ENCODE measurements at places on chromosomes 2 and 18.

DNA sequence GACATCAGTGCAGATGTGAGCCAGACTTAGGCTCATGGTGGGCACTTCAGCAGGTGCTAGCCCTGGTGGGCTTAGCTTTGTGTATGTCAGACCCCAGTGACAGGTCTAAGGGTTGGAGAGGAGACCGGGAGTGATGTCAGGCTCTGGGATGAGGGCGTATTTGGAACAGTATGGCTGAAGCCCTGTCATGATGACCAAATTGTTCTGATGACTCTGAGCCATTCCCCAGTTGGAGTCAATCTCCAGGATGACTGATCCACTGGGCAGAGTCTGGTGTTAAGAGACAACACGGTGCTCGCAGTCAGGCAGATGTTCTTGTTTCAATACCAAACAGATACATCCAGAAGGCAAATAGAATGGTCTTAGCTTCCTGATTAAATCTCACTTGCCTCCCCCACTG, 241.5 kb downstream of the SOX11 start:
- DNase-seq = no peak

- no peak for DNase-seq
These were observed 311.6 kb downstream of the IRS1 start for GRCh38 chr2:226488034-226488433.

DNA sequence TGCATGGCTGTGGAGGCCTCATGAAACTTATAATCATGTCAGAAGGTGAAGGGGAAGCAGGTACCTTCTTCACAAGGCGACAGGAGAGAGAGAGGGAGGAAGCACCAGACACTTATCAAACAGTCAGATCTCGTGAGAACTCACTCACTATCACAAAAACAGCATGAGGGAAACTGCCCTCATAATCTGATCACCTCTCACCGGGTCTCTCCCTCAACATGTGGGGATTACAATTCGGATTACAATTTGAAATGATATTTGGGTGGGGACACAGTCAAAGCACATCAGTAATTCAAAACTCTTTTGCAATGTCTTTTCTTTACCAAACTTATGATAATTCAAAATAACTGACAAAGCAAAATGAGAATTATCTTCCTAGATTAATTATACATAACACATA, 8.5 kb upstream of the CCDC68 start:
- DNase-seq = no peak

DNA sequence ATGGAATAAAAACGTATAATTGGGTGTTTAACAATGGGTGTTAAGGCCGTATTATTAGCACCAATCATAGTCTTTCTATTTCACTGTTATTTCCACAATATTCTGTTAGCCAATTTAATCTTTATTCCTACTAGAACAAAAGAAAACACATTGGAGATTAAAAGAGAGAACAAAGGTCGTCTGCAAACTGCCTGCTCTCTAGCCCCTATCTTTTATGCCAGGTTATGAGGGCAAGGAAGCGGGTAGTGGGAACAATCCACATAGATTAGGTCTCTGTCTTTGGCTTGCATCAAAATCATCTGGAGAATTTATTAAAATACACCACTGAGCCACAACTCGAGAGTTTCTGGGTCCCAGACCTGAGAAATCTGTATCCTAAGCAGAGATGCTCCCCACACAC, 69.4 kb upstream of the DSC1 start:
- DNase-seq = no peak

GRCh38 chr18:40607542-40608148, 1347.4 kb upstream of the PIK3C3 start:
- DNase-seq = no peak

- DNase-seq = no peak
These were observed 51.4 kb upstream of the SPRED2 start for GRCh38 chr2:65483763-65484162.

DNA sequence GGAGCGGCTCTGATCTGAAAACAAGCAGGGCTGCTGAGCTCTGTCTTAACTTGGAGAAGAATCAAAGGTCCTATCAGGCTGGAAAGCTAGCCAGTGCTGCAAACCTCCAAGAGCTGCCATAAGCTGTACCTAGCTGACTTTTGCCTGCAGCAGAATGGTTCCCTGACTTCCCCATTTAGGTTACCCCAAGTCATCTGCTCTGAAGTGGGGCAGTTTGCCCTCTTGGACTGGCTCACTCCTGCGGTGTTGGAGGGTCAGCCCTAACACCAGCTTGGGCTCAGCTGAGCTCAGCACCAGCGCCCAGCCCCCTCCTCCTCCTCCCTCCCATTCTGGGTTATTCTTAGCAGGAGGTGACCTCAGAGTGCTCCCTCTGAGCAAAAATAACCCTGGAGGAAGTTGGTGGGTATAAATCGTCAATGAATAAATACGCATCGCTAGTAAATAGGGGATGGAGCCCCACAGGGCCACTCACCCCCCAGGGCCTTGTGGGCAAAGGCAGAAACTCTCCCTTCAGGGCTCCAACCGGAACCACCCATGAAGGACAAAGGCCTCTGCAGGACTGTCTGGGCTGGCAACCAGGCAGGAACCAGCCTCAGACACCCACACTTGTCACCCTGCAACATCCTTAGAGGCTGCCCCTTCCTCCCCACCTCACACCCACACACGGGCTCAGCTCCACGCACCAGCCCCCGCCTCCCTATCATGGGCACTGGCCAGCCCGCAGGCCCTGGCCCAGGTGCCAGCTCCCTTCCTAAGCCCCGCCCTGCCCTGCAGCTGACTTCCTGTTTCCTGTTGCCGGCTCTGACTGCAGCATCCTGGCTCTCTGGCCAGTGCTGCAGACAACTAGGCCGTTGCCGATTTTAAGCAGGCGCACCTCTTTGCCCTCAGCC, 46.9 kb downstream of the DNMT3A start:
- DNase-seq = peak; percentile 88

DNA sequence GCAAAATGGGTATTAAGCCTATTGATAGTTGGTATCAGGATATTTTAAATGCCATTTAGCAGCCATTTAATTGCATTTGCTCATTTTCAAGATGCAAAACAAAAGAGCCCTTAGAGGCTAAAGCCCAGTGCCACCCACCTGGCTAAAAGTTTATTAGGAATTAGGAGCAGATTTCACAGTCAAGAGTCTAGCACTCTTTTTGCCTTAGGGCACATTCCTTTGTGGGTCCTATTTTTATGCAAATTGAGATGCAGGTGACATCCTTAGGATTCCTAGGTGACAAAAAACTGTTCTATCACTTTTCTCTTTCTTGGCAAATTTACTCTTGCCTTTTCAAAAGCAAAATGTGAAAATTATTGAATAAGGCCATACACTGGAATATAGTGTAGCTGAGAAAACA, 42.0 kb downstream of the CTNNA2 start:
- DNase-seq = no peak

DNA sequence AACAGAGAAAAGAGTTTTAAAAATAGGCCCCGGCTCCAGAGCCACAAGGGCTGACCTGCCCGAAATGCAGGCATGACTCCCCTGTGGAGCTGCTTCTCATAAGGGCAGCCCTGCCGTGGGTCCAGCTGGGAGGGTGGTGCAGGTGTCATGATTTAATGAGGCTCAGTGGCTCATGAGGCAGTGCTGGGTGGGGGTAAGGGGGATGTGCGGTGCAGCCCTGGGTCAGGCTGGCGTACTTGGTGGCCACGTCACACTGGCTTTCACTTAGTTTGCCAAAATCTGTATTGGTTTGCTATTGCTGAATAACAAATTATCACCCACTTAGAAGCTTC, 33.6 kb downstream of the HJURP start:
- no peak for DNase-seq

DNA sequence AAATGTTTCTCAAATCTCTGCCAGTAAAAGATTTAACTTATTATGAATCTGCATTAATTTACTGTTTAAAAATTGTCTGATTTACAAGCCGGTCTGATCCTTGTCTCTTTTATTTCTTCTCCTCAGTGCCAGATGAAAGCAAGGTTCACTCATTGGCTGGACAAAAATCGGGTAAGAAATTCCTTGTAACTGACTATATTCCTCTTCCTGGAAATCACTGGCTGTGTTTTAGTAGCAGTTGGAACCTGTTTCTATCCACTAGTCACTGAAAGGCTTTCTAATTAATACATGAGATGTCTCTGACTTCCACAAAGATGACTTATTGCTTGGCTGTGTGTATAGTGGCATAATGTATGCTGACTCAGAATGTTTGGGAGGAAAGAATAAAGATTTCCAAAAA, 436.6 kb upstream of the NRP2 start:
- DNase-seq = no peak

DNA sequence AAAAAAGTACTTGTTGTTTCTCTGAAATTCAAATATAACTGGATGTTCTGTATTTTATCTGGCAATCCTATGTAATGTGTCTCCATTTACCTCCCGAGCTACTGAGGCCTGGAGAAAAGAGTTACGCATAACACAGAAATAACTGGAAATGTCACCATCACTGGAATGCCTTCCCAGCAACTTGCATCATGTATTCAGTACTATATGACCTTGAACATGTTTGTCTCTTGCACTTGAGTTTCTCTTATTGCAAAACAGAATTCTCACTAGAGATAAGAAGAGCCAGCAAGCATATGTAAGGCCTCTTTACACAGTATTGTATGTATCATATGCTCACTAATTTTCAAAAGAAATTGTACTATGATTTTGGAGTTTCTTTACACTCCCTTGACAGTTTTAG, 99.6 kb upstream of the CTAGE1 start:
- no peak for DNase-seq

DNA sequence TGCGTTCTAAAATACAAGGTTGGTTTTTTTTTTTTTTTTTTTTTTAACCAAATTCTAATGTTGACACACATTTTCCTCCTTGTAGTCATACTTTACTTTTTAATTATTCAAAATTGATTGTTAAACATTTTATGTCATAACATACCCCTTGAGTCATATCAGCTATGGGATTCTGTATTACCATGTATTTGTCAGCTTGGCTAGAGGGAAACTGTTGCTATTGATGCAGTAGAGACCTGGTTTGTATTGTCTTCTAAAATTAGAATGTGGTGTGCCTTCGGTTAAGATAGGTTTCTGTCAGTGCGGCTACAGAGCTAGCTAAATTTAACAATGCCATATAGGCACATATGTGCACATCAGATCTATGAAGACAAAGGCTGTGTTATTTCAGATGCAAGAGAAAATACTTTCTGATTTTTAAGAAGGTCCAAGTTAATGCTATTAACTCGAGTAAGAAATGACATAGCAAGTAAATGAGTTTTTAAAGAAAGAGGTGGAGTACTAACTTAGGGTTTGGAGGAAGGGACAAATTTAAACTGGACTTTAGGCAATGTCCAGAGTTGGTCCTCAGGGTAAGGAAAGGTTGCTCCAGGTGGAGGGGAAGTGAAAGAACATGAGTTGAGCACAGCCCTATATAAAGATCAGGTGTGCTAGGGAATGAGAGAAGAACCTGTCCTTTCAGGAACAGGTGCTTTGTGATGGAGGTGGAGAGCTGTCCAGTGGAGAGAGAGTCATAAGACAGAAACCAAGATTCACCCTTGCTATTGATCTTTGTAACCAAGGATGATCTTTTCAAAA, 152.3 kb downstream of the PRPF40A start:
- no peak for DNase-seq

DNA sequence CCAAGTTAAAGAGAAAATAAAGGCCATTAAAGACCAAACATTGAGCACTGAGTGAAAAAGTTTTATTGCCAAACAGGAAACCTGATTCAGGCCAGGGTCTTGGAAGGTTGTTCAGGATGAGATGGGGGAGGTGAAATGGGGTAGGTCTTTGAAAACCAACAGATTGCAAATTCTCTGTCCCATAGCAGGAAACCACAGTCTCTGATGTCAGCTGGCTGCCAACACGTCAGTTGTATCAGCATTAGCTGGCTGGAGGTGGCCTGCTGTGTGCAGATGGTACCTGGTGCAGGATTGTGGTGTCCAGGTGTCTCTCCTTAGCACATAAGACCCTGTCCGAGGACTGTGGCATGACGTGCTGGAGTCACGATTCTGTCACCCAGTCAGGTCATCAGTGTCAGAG, 106.3 kb downstream of the MSH2 start:
- no peak for DNase-seq

- DNase-seq = no peak
These were observed 110.3 kb downstream of the PXDN start for GRCh38 chr2:1633936-1634587.

GRCh38 chr2:50395605-50396297, 636.2 kb downstream of the NRXN1 start:
- no peak for DNase-seq

DNA sequence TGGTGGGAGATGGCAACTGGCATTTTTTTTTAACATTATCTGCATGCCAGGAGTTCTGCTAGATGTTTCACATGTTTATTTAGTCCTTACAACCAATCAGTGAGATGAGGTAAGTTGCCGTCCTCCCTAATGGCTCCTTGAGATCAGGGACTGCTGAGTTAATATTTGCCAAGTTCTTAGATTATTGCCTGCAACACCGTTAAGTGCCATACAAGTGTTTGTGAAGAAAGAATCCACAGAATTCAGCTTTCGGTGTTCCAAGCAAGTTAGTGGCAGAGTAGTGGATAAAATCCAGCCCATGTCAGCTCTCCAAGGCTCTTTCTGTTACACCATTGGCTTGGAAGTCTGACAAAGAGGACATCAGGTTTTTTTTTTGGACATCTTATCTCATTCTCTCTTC, 95.9 kb downstream of the C1QL2 start:
- no peak for DNase-seq

- DNase-seq = no peak
These were observed 136.1 kb downstream of the NEDD4L start for GRCh38 chr18:58180172-58180571.

DNA sequence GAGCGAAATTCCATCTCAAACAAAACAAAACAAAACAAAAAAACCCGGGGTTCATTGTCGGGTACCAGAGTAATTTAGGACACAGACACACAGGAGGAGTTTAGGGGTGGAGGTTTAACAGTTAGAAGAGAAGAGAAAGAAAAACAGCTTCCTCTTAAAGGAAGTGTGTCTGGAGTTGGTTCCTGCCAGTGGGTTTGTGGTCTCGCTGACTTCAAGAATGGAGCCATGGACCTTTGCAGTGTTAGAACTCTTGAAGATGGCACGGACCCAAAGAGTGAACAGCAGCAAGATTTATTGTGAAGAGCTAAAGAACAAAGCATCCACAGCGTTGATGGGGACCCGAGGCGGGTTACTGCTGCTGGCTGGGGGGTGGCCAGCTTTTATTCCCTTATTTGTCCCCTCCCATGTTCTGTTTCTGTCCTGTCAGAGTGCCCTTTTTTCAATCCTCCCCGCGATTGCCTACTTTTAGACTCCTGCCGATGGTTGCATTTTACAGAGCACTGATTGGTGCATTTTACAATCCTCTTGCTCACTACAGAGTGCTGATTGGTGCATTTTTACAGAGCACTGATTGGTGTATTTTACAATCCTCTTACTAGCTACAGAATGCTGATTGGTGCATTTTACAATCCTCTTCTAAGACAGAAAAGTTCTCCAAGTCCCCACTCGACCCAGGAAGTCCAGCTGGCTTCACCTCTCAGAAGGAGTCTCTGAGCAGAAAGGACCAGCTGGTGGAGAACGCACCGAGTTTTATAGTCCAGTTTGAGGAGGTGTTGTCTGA, 28.7 kb upstream of the ATP8B1 start:
- DNase-seq = peak; percentile 76

GRCh38 chr18:8976606-8977005, 125.9 kb upstream of the NDUFV2 start:
- DNase-seq = no peak

GRCh38 chr2:8049176-8049575, 632.7 kb upstream of the ID2 start:
- DNase-seq = no peak

Data from MV-4-11 (cell line).